ENCODE measurements at places on chromosomes 7 and 10.

DNA sequence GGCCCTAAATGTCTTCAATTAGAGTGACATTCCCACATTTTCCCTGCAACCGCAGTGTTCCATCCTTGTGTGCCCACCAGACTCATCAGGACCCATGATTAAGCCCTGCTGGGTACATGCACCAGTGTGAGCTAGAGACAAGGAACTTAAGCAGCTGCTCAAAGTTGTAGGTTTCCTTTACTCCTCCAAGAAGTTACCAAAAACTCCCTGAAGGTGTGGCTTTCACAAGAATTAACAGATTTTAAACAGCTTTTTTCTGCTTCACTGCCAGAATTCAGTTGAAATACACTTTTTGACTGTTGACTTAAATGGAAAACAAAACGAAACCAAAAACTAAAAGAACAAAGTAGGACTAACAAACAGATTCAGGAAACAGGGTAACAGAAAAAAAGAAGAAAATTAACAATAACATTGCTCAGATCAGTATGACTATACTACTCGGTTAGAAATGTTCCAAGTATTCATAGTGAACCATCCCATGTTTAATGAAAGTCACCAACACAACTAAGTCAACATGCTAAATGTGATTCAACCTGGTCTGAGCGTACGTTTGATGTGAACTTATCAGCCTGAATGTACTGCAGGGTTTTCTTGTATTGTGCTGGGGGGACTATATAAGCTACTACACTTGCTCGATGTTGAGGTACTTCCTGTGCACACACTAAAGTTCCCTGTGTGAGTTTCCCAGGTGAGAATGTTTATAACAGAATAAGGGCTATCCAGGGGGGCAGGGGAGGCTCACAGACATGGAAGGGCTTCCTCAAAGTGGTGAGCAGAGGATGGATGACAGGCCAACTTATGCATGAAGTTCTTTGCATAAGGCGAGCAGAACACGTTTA is 22.2 kb downstream of the SLC37A3 start:
- no peak for DNase-seq

- no peak for DNase-seq
Observed at GRCh38 chr7:154721086-154721485, 281.8 kb downstream of the PAXIP1 start.

GRCh38 chr7:135253851-135254771 is 20.5 kb downstream of the STRA8 start:
- peak; percentile 87 for DNase-seq

DNA sequence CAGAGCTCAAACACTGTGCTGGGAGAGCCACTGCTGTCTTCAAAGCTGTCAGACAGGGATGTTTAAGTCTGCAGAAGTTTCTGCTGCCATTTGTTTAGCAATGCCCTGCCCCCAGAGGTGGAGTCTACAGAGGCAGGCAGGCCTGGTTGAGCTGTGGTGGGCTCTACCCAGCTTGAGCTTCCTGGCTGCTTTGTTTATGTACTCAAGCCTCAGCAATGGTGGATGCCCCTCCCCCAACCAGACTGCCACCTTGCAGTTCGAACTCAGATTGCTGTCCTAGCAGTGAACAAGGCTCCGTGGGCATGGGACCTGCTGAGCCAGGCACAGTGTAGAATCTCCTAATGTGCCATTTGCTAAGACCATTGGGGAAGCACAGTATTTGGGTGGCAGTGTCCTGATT is 4.6 kb upstream of the CYP2C19 start:
- DNase-seq, result no peak

All from DMS79 treated with DMSO at 0.1 percent for 48 hours (cell line).